ENCODE measurements at places on chromosomes 12 and 14. TPM values are rescaled to one million over a fixed set of nuclear protein-coding genes. Genes with fewer than 3 reads are reported as not detected.

RTL1 gene
- not detected for total RNA-seq

PLD4 gene
- 0.43 TPM for total RNA-seq

SERPINA10 gene
- not detected for total RNA-seq

SMCO2 gene
- total RNA-seq, result not detected

CLEC14A gene
- total RNA-seq, result not detected

DNA sequence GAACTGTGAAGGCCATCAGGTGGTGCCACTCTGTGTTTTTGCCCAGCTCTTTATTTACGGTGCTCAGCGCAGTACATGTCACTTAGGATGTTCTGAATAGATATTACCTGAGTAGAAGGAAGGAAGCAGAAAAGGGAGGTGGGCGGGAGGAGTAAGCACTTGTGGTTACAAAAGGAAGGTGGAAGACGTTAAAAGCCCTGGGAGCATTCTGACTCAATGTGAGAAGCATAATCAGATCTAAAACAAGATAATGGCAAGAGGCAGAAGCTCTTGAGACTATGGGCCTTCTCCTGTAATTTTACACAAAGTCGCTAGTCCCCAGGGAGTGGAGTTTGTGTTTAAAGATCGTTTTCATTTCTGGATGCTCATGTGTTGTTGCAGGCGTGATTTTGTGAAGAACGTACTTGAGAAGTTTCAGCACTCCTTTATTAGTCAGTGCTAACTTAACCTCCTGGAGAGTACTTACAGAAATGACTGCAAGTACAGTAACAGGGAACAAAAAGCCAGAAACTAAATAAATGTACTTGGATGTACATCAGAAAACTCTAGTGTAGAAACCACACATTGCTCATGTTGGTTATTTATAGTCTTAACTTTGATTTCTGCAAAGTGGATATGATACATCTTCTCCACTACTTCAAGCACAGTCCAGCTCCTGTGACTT, 1523.5 kb downstream of the AACS start:
- no peak for DNase-seq

DNA sequence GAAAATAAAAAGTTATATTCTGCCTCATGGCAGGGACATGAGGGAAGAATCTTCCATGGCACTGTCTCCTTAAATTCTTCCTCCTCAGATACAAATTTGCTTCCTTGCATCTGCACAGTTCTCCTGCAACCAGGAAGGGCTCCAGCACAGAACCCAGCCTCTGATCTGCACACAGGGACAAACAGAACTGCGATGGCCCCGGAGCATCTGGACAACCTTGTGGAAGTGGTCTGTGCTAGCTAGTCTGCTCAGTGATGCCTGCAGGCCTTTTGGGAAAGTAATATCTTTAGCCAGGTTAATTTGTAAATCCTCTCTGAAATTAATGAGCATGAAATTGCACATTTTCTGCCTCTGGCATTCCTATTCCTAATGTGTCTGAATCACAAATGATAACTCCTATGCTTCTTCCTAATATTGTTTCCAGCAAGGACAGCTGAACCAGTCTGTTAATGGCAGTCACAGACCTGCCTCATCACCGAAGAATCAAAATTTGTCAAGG, 74.8 kb downstream of the GRIP1 start:
- no peak for DNase-seq

DNA sequence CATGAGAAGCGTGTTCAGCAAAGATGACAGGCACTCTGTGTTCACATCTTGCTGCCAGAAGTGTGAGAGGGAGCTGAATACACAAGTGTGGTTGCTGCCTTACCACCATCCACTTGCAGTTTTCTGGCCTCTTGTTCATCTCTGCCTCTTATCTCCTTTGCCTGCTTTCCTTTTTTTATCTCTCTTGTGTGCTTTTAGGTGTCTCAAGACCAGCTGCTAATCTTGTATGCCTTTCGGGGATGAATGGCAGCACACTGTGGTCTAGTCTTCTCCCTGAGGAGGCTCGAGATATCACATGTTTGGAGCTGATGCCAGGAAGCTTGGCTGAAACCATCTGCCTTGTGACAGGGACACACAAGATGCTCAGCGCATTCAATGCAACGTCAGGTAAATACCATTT, 17.2 kb downstream of the FAM234B start:
- DNase-seq, result no peak

GRCh38 chr12:83317595-83317994, 630.9 kb downstream of the TMTC2 start:
- DNase-seq, result no peak

GRCh38 chr12:71415336-71416231, 24.0 kb upstream of the LGR5 start:
- no peak for DNase-seq

GRCh38 chr14:99564926-99565259, 39.1 kb downstream of the CCDC85C start:
- DNase-seq, result no peak

DNA sequence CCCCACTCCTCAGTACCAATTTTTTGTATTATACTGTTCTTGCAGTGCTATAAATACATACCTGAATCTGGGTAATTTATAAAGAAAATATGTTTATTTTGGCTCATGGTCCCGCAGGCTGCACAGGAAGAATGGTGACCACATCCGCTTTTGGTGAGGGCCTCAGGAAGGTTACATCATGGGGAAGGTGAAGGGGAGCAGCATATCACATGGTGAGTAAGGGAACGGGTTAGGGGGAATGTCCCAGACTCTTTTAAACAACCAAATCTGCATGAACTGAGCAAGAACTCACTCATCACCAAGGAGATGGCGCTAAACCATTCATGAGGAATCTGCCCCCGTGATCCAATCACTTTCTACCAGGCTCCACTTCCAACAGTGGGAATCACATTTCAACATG, 40.0 kb downstream of the OSBPL8 start:
- DNase-seq, result no peak

DNA sequence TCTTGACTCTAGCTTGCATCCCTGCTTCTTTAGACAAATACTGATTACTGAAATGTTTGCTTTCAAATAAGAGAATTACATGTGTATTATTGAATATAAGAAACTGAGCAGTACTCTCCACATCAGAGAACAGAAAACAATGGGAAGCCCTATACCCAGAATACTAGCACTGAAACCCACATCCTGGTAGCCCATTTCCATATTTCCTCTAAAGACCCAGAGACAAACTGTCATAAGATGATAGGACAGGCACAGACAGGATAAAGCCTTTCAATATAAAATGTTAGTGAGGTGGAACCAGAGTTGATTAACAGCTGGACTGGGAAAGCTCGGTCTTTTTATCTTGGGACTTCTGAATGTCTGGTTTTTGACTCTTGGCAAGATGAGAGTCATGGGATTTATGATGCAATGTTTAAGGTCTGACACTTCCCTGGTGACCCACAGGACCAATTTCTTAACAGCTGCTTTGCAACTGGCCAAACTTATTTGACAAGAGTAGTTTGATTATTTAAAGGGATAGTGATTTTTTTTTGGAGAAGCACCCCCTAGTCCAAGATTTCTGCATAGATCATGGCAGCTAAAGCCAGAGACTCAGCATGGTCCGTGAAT, 166.9 kb upstream of the ATXN7L3B start:
- no peak for DNase-seq

GRCh38 chr12:97561619-97562290, 99.2 kb downstream of the RMST start:
- DNase-seq, result no peak

DNA sequence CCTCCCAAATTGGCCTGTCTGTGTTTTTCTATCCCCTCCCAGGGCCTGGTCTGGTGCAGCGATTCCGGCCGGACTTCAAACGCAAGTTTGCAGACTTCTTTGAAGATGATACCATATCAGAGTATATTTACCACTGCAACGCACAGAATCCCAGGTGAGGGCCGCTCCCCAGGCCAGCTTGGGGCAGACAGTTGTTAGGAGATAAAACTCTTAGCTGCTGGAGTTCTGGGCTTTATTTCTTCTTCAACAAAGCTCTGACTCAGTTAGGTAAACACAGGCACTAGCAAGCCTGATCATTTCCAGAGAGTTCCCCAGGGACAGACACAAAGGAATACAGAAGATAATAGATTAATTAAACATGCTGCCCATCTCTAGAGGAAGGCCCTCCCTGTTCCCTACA, 8.3 kb downstream of the ABHD4 start:
- DNase-seq, result no peak

DNA sequence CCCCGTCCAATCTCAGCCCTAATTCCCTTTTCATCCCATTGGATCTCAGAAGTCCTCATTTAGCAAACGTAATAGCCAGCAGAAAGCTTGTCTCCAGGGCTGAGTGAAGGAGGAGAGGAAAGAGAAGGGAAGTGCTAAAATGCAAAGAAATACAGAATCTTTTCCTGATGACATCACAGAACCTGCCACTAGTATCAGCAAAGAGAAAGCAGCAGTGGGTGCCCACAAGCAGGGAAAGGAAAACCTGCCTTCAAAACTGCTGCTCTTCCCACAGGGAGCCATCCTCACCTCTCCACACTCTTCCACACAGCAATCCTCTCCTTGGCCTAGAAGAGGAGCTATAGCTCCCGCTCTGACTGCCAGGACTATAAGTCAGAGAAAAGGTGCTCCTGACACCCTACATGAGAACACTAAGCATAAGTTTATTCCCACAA, 11.3 kb downstream of the MED13L start:
- no peak for DNase-seq

DNA sequence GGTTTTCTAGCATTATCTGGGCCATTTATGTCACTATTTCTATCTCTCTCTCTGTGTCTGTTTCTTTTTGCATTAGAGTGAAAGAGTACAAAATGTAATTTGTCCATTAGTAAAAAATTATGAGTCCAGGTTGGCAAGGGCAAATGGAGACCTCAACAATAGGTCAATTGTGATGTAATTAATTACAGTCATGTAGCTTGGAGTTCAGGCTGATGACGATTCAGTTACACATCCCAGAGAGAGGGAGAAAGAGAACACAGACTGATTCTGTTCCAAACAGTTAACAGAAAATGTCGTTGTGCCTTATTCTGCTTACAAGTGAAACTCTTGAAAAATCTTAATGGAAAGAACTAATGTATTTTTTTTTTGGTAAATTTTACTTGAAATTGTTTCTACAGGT, 83.3 kb downstream of the ATXN7L3B start:
- DNase-seq, result no peak

GRCh38 chr14:34137001-34137745, 186.3 kb upstream of the EGLN3 start:
- DNase-seq, result no peak

DNA sequence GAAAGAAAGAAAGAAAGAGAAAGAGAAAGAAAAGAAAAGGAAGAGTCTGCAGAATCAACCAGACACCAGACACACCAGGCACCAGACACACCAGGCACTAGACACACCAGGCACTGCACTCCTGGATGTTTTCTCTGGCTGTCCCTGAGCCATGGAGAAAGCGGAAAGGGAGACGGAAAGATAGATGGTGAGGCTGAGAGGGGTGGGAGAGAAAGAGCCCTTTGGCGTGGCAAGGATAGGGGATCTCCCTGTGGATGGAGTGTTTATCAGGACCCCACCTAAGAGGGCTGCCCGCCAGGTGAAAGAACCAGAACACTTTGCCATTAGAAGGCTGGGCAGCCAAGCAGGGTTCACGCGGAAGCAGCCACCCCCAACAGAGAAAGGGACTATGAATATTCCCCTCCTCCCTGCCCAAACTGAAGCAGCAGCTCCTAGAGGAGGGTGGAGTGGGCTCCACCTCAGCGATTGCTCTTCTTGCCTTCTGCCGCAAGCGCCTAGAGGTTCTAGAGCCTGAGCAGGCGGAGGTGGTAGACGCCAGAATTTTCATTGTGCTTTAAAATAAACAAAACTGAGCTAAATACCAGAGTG, 13.4 kb downstream of the ST8SIA1 start:
- DNase-seq, result no peak
